ENCODE measurements at places on chromosomes 5 and 9.

GRCh38 chr5:52668544-52669185, 119.1 kb upstream of the ITGA1 start:
- no peak for DNase-seq

GRCh38 chr5:72817671-72818266, 1.3 kb downstream of the TNPO1 start:
- no peak for DNase-seq

- DNase-seq = no peak
Observed at GRCh38 chr9:38352530-38353328, 39.8 kb upstream of the ALDH1B1 start.

DNA sequence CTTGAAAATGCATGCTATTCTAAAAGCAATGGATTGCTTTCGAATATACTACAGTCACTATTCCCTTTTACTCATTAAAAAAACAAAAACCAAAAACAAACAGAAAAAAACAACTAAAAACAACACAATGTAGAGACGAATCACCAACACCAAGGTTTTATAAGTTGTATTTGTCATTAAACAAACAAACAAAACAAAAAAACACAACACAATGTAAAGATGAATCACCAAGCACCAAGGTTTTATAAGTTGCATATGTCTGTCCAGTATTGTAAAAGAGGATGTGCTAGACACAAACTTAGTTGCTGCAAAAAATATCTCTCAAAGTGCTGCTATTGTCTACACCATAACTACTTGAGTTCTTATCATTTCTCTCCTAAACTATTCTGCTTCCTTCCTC, 1269.2 kb downstream of the EFNA5 start:
- no peak for DNase-seq

DNA sequence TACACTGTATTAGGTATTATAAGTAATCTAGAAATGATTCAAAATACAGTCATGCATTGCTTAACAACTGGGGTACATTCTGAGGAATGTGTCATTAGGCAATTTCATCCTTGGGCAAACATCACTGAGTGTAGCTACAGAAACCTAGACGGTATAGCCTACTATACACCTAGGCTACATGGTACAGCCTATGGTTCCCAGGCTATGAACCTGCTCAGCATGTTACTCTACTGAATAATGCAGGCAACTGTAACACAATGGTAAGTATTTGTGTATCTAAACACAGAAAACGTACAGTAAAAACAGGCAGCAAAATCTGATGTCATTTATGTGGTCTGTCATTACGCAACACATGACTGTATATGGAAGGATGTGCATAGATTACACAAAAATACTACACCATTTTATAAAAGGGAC, 96.8 kb downstream of the RAPGEF6 start:
- DNase-seq = no peak

DNA sequence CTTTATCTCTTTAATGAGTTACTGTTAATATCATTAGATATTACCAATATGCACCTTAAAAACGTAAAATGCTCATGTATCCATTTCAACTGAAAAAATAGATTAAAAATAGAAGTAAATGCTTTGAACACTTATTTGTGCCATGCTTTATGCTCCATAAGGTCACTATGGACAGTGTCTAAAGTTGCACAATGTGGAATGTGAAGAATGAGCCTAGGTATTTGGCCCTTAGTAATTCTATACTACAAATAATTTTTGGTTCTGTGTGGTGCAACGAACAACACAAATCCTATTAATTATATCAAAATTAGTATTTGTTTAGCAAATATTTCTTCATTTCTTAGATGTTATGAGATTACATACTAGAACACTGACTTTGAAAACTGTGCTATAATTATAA, 469.9 kb upstream of the TUSC1 start:
- DNase-seq = no peak

- no peak for DNase-seq
Observed at GRCh38 chr9:14366076-14366475, 52.1 kb upstream of the NFIB start.

- no peak for DNase-seq
Observed at GRCh38 chr5:6187501-6187900, 190.8 kb downstream of the MED10 start.

DNA sequence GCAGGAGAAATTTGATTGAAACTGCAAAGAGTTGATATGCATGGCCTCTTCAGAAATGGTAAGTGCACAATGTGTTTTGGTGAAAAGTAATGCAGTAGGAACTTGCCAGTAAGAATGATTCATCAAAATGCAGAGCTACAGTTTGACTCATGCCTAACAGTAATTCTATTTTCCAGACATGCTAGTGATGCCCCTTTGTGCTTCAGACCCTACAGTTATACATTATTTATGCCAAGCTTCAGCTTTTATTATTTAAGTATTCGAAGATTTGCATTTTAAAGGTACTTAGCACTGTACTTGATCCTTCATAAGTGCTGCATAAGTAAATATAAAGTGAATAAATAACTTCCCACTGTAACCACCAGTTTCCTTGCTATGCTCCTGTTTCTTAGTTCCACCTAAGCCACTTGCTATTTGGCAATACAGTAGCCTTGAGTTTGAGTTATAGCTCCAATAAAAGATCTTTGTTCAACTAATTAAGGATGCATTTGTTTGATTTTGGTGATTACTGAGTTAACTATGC, 3.6 kb upstream of the SPATA31E1 start:
- no peak for DNase-seq

GRCh38 chr9:34954225-34954624, 3.9 kb upstream of the PHF24 start:
- no peak for DNase-seq

All from stimulated activated CD4-positive, alpha-beta T cell treated with anti-CD3 and anti-CD28 coated beads, Interleukin-1b, Interleukin-23, amount 100 ng/mL, for 48 hours (primary cell).